ENCODE measurements at places on chromosomes 3 and 15.

GRCh38 chr3:99901200-99901926 lies 83.7 kb downstream of the CMSS1 start:
- DNase-seq: peak; percentile 87

GRCh38 chr3:130850843-130851242 lies 43.0 kb upstream of the ATP2C1 start:
- peak; percentile 30 for DNase-seq

GRCh38 chr3:129934234-129935123 lies 40.0 kb upstream of the TRH start:
- DNase-seq: peak; percentile 43

DNA sequence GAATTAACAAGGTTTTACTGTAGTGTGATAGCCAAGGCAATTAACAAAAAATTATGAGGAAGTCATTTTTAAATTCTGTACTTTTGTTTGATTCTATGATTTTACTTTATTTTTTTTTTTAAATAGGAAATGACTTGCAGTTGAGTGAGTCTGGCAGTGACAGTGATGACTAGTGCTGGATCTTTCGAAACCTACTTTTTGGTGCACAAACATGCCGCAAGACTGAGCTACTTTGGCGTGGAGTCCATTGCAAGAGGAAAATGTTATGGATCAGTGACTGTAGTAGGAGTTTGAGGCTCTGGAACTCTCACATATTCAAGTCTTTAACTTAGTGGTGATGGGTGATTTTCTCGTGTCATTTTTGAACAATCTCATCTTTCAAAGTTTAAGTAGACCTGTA lies 11.6 kb downstream of the EAF1 start:
- DNase-seq: peak; percentile 92

DNA sequence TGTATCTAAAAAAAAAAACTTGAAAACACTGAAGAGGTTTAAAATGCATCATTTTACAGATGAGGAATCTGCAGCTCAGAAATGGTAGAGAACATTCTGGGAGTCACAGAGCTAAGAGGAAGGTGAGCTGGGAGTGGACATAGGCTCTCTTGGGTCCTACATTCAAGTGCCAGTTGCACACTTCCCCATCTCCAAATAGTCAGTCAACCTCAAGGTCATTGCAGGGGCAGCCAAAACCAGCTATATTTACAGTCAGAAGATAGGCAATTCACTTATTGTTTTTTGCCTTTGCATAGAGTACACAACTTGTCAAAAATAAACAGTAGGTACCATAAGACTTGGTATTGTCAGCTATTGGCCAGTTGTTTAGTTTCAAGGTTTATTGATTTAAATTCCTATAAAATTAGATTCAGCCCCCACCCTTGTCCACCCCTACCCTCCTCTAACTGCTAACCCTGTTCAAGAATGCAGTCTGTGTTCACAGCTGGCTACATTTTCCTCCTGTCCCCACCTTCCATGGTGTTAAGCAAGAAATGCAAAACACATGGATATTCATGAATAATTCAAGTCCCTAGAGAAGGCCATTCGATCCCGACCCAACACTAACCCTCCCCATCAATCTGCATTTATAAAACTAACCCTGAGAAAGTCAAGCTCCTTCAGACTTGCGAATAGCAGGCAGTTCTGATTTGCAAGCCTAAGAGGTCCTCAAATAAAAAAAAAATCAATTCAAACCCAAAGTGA lies 567.0 kb upstream of the MCTP2 start:
- no peak for DNase-seq

GRCh38 chr15:90435652-90436337 lies 47.8 kb downstream of the IQGAP1 start:
- no peak for DNase-seq

DNA sequence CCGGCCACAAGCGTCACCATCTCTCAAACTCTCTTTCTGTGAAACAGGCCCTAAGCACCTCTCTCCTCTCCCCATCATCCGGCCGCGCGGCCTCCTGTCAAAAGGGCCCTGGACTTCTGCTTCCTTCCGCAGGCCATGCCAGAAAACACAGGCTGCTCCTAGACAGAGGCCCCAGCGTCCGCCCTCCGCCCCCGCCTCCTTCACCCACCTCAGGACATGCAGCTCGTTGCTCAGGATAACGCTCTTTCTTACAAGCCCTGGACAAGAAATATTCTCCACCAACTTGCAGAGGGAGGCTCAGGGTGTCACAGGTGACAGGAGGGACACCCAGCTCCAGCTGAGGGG lies 212.0 kb downstream of the XXYLT1 start:
- peak; percentile 47 for DNase-seq

DNA sequence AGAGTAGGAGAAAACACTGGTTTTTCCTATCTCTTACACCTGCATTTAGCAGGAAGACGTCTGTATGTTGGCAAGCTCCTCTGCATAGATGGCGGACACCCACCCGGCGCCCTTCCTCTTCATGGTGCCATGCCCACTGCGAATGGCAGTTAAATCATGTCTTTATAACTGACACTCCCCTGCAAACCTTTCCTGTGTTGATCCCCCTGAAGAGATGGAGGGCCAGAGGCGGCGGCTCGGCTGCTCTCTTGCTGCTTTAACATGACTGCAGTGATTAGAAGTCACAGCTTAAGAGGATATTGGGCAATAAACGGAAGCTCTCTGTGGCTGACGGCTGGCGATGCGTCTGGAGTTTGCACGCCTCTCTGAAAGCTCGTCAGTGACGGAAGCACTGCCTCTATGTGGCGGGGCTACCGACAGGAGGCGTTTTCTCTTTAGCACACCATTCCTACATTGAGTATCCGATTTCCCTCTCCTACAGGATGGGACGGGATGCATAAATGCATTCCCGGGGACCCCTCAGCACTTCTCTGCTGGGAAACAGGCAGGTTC lies 25.5 kb upstream of the SNRPA1 start:
- peak; percentile 71 for DNase-seq

- peak; percentile 72 for DNase-seq
These were observed 15.2 kb downstream of the GK5 start for GRCh38 chr3:142210144-142210543.

All from cardiac fibroblast (primary cell).